Activated CD8-positive, alpha-beta memory T cell treated with anti-CD3 and anti-CD28 coated beads, Interleukin-2, amount 10 ng/mL, durations not matched to agents 7 days and 5 days (primary cell): ENCODE measurements at places on chromosomes 7 and 10. TPM values are rescaled to one million over a fixed set of nuclear protein-coding genes. Genes with fewer than 3 reads are reported as not detected.

Gene HMX3
- total RNA-seq = not detected

DNA sequence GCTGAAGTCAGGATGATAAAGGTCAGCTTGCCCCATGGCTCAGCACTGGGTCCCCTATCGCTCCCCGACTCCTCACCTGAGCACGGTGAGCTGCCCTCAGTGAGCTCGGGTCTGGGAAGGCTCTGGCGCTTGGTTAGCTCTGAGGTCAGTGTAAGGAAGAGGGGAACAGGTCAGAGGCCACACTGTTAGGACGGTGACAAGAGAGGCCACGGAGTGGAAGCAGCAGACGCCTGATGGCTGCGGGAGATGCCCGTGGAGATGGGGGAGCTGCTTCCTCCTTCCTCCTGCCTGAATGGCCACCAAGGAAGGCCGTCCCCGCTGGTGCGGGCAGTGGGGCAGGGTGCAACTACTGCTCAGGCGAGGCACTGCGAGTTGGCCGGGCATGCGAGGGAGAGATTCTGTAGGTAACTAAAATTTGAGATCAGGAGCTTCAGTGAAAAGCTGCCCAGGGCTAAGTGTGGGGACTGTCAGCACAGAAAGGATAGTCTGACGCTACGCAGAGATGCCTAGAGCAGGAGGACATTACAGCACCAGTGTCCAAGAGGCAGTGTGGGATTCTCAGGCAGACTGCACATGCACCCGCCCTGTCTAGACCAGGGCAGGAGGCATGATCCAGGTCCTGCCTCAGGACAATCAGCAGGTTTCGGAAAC, 231.3 kb upstream of the GRB10 start:
- peaks cover 3% of the 10 kb centered on the region for H3K36me3 ChIP-seq
- no peak for DNase-seq
- H3K4me1 ChIP-seq = peaks cover 6% of the 10 kb centered on the region
- no peaks in the 10 kb centered on the region for H3K27me3 ChIP-seq
- no peak overlapping the region for H3K4me3 ChIP-seq

Gene HPSE2
- total RNA-seq = not detected

- no peaks in the 10 kb centered on the region for H3K27me3 ChIP-seq
- no peaks in the 10 kb centered on the region for H3K4me1 ChIP-seq
- H3K4me3 ChIP-seq = no peak overlapping the region
- no peak for DNase-seq
- no peaks in the 10 kb centered on the region for H3K36me3 ChIP-seq
These were observed 312.4 kb upstream of the AUTS2 start for GRCh38 chr7:69285854-69286253.

- H3K4me1 ChIP-seq = peaks cover 48% of the 10 kb centered on the region
- peaks cover 5% of the 10 kb centered on the region for H3K36me3 ChIP-seq
- peak overlapping the region; percentile 31 for H3K4me3 ChIP-seq
These were observed 4.4 kb downstream of the BAG3 start for GRCh38 chr10:119655566-119656001.

DNA sequence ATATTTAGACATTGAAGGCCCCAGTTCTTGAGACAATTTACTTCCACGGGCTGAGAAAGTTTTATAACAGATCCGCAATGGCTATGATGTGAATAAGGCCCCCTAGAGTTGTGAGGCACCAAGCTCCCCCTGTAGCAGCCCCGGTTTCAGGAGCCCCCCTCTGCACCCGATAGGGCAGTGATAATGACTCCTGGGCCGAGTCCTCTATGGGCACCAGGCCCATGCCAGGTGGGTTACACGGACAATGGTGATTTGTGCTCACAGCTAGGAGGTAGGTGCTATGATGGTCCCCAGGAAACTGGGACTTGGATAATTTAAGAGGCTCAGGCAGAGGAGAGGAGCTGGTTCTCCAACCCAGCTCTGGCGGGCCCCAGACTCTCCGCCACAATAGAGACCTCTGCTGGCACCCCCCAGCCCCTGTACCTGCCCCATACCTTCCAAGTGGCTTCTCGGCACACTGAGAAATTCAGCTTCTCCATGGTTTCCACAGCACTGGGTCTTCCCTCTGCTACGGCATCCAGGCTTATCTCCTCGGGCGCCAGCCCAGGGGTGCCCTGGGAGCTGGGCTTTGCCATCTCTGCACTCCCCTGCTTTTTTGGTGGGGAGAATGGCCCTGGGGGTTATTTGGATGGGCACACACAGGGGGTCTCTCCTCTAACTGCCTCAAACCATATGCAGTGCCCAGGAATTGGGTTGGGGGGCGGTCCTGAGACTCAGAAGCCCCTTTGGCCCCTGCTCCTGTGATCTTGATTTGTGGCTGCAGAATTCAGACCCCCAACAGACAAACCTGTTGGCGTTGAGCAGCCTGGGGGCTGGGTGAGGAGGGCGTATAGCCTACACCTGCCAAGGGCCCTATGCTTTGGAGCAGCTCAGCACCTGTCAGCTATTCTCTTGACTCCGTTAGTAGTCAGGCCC, 12.2 kb upstream of the KCP start:
- H3K4me1 ChIP-seq = no peaks in the 10 kb centered on the region
- H3K27ac ChIP-seq = no peak overlapping the region
- H3K4me3 ChIP-seq = no peak overlapping the region
- H3K27me3 ChIP-seq = peaks cover 59% of the 10 kb centered on the region

Gene GNGT1
- not detected for total RNA-seq

Gene AMZ1
- total RNA-seq = 0.29 TPM

- peaks cover 21% of the 10 kb centered on the region for H3K4me1 ChIP-seq
- H3K27me3 ChIP-seq = peaks cover 5% of the 10 kb centered on the region
- no peaks in the 10 kb centered on the region for H3K36me3 ChIP-seq
- no peak overlapping the region for H3K4me3 ChIP-seq
- DNase-seq = peak; percentile 90
- H3K27ac ChIP-seq = peak overlapping the region; percentile 72
These were observed 112.5 kb downstream of the MAD1L1 start for GRCh38 chr7:2120251-2120660.

Gene PCLO
- not detected for total RNA-seq

GRCh38 chr7:13920053-13920697, 69.3 kb downstream of the ETV1 start:
- no peak for DNase-seq
- H3K36me3 ChIP-seq = peaks cover 1% of the 10 kb centered on the region
- H3K27ac ChIP-seq = no peak overlapping the region
- H3K27me3 ChIP-seq = no peaks in the 10 kb centered on the region
- H3K4me3 ChIP-seq = no peak overlapping the region
- peaks cover 3% of the 10 kb centered on the region for H3K4me1 ChIP-seq

DNA sequence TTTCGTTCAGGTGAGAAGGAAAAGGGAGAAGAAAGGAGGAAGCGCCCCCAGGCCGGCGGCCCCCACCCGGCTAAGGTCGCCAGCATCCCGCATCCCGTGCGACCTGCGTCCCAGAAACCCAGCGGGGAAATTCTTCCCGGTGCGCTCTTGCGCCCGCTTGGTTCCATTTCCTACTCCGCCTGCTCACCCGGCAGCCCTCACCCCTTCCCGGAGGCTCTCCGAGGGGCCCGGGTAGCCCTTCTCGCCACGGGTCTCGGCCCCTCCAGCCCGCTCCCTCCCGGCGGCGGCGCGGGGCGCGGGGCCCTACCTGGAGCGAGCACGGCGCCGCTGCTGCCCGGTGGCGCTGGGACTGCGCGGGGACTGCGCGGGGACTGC, at the start of gene PRKCQ:
PRKCQ (minus strand) TSS at position 373 of the 375 bp plus-strand sequence. CDS start 65,141 bp downstream, outside the sequence.
- peak; percentile 56 for DNase-seq
- H3K4me1 ChIP-seq = peaks cover 59% of the 10 kb centered on the region
- peak within 1 kb of the TSS; percentile 93 for H3K27ac ChIP-seq
- H3K27me3 ChIP-seq = no peaks in the 10 kb centered on the region

Gene UNCX
- total RNA-seq = not detected

Gene PON3
- total RNA-seq = 0.40 TPM

- H3K36me3 ChIP-seq = no peaks in the 10 kb centered on the region
- no peak overlapping the region for H3K4me3 ChIP-seq
- no peaks in the 10 kb centered on the region for H3K27me3 ChIP-seq
- H3K27ac ChIP-seq = no peak overlapping the region
- DNase-seq = no peak
These were observed 49.5 kb upstream of the SLC29A3 start for GRCh38 chr10:71269301-71270288.

GRCh38 chr7:122056977-122057376, 87.1 kb downstream of the AASS start:
- no peaks in the 10 kb centered on the region for H3K4me1 ChIP-seq
- DNase-seq = no peak
- H3K27me3 ChIP-seq = no peaks in the 10 kb centered on the region
- no peaks in the 10 kb centered on the region for H3K36me3 ChIP-seq
- H3K27ac ChIP-seq = no peak overlapping the region
- H3K4me3 ChIP-seq = no peak overlapping the region

GRCh38 chr10:52383088-52383487, 69.0 kb downstream of the DKK1 start:
- H3K27ac ChIP-seq = no peak overlapping the region
- no peaks in the 10 kb centered on the region for H3K4me1 ChIP-seq
- no peak for DNase-seq
- H3K27me3 ChIP-seq = no peaks in the 10 kb centered on the region
- H3K4me3 ChIP-seq = no peak overlapping the region

Gene AP1S1
- total RNA-seq = 49.9 TPM

DNA sequence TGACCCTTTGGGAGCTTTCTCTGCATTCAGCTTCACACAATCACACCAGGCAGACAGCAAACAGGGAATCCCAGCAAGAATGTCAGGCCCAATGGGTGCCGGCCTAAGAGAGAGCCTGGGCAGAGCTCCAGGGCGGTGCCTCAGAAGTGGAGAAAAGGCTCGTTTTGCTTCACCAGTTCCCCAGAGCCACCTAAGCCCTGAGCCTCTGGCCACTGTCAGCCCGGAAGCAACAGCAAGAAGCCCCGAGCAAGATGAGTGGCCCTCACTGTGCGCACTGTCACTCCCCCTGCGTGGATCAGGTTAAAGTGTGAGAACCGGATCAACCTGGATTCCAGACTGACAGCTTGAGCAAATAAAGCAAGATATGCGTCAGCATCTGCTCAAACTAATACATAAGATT, 14.7 kb downstream of the CNPY1 start:
- H3K36me3 ChIP-seq = no peaks in the 10 kb centered on the region
- no peak overlapping the region for H3K27ac ChIP-seq

Gene ADAM8
- total RNA-seq = 173 TPM

DNA sequence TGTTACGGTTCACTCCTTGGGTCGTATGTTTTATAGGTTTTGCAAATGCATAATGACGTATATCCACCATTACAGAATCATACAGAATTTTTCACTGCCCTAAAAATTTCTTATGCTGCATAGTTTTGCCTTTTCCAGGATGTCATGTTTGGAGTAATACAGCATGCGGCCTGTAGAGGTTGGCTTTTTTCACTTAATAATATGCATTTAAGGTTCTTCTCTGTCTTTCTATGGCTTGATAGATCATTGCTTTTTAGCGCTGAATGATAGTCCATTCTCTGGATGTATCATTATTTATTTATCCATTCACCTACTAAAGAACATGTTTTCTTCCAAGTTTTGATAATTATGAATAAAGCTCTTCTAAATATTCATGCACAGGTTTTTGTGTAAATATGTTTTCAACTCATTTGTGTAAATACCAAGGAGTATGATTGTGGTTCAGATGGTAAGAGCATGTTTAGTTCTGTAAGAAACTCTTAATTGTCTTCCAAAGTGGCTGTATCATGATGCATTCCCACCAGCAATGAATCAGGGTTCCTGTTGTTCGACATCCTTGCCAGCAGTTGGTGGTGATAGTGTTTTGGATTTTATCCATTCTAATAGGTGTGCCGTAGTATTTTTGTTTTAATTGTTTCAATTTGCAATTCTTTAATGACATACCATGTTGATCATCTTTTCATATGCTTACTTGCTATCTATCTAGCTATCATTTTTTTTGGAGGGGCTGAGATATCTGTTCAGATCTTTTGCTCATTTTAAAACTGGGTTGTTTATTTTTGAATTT, 531.2 kb upstream of the GHITM start:
- H3K4me3 ChIP-seq = no peak overlapping the region
- no peaks in the 10 kb centered on the region for H3K27me3 ChIP-seq
- no peak overlapping the region for H3K27ac ChIP-seq
- peaks cover 11% of the 10 kb centered on the region for H3K4me1 ChIP-seq
- no peak for DNase-seq

DNA sequence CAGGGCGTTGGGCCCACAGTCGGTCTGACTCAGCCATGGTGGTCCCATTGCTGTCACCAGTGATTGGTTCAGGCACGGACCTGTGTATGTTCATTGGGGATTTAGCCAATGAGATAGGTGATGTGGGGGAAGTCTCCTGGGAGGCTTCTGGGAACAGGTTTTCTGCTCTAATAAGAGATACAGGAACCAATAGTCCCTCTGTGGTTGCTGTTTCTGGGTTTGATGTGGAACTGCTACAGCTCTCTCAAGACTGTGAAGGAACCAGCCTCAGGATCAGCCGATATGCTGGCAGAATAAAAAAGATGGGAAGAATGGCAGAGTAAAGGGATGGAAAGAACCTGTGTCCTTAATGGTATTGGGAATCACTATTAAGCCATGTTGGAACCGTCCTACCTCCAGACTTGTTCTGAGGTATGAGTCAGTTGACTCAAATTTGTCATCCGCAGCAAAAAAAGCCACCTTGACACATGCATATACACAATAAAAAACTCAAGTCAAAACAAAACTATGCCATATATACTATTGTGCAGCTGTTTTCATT, 70.6 kb downstream of the MCMBP start:
- peaks cover 8% of the 10 kb centered on the region for H3K4me1 ChIP-seq
- H3K4me3 ChIP-seq = no peak overlapping the region
- no peaks in the 10 kb centered on the region for H3K27me3 ChIP-seq
- H3K36me3 ChIP-seq = peaks cover 7% of the 10 kb centered on the region
- H3K27ac ChIP-seq = no peak overlapping the region

Gene FBXO24
- total RNA-seq = 1.3 TPM

DNA sequence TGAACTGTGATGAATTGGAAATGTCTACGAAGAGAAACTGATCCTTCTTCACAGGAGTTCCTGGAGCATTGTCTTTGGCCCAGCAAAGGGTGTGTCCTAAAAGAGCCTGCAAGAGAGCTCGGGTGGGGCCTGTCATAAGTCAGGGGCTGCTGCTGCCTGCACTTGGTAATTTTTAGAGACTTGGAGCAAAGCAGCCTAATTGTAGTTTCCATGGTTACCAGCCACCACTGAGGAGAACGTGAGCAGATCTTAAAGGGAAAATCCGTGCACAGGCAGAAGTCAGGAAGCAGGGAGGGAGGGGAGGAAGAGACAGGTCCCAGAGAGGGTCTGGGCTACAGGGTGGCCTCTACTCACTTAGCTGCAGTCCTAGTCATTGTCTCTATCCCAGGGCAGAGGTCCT, 463.6 kb downstream of the PLXNA4 start:
- H3K27me3 ChIP-seq = peaks cover 12% of the 10 kb centered on the region
- H3K27ac ChIP-seq = no peak overlapping the region
- no peak overlapping the region for H3K4me3 ChIP-seq
- no peaks in the 10 kb centered on the region for H3K4me1 ChIP-seq
- DNase-seq = no peak
- H3K36me3 ChIP-seq = no peaks in the 10 kb centered on the region

Gene LAMB1
- not detected for total RNA-seq

Gene ADAM12
- not detected for total RNA-seq

GRCh38 chr10:77190291-77190690, 447.3 kb downstream of the KCNMA1 start:
- H3K4me3 ChIP-seq = no peak overlapping the region
- H3K4me1 ChIP-seq = no peaks in the 10 kb centered on the region
- DNase-seq = no peak
- peaks cover 19% of the 10 kb centered on the region for H3K27me3 ChIP-seq

- H3K27me3 ChIP-seq = peaks cover 20% of the 10 kb centered on the region
- H3K4me1 ChIP-seq = no peaks in the 10 kb centered on the region
- no peak overlapping the region for H3K4me3 ChIP-seq
- no peak for DNase-seq
These were observed 10.8 kb downstream of the COL1A2 start for GRCh38 chr7:94405506-94405905.

Gene CYP2C8
- not detected for total RNA-seq

- no peak for DNase-seq
- no peaks in the 10 kb centered on the region for H3K4me1 ChIP-seq
- H3K27ac ChIP-seq = no peak overlapping the region
- no peaks in the 10 kb centered on the region for H3K36me3 ChIP-seq
- no peaks in the 10 kb centered on the region for H3K27me3 ChIP-seq
These were observed 253.2 kb downstream of the HTR7 start for GRCh38 chr10:90604636-90605035.
